ENCODE measurements at places on chromosomes 6 and 20. TPM values are rescaled to one million over a fixed set of nuclear protein-coding genes. Genes with fewer than 3 reads are reported as not detected.

Gene POLR1C
- total RNA-seq, result 15.9 TPM

Gene FOXO3
- 52.3 TPM for total RNA-seq

DNA sequence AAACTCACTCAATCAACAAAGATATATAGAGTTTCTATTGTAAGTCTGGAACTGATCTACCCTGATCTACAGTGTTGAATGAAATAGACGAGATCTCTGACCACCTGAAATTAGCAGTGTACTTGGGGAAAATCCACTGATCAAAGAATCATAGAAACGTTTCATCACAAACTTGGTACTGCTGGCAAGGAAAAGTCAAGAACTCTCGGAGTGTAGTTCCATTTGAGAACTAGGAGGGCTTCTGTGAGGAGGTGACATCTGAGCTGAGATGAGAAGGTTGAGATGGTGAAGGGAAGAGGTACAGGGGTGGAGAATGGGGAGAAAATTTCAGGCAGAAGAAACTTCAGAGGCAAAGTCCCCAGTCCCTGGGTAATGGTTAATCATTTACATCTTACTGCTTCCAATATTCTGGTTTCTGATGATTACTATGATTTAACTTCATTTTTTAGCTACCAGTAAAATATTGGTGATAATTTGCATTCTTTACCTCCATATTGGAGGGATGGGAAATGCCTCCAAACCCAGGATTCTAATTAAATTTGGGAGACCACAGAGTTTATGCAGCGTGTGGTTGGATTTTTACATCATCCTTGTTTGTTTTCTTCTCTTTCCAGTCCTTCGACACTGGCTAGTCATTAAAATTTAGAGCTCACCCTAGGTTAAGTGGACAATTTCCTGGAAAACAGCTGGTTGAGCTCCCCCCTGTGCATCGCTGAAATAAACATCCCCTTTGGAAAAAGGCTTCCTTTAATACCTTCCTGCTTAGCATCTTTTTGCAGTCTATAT is 191.9 kb downstream of the BCAS1 start:
- H3K4me1 ChIP-seq, result no peaks in the 10 kb centered on the region
- H3K27ac ChIP-seq, result no peak overlapping the region
- H3K36me3 ChIP-seq, result no peaks in the 10 kb centered on the region
- DNase-seq, result no peak

DNA sequence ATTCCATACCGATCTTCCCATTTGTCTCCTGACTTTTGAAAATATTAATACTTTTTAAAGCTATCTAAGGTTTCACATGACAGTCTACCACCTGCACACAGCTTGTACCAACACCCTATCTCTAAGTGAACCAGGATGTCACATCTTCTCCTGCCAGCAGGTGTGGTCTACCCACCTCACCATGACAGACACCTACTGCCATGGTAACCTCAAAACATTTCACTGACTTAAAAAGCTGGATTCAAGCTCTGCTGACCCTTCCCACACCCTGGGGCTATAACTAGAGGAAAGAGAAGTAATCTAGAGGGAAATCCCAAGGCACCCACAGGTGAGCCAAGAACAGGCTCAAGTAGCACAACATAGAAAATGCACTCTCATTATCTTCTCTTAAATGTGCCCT is 1.2 kb downstream of the SLC17A3 start:
- H3K27ac ChIP-seq, result no peak overlapping the region
- no peaks in the 10 kb centered on the region for H3K4me1 ChIP-seq
- no peak for DNase-seq
- H3K36me3 ChIP-seq, result no peaks in the 10 kb centered on the region

DNA sequence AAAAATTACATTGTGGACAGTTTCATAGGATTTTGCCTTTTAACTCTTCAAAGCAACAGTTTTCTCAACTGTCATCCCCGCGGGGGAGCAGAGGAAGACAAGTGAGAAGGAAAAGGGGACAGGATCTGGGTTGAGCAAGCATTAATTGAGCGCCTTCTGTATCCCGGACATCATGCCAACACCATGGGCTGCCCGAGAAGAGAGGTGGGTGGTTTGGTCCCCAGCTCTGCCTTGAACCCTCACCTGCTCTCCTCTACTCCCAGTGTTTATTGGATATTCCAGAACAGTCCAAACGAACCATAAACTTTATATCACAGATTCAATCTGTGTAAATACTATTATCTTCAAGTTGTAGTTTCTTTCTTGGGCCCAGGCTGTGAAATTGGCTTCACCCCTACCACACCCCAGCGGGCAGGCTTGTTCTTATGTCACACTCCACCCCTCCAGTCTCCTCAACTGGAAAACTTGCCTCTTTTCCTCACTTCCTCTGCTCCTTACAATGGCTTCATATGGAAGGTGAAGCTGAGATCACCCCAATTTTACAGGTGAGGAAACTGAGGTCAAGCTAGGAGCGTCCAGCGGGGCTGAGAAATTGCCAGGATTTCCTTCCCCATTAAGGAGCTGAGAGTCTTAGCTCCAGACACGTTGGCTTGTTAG is 6.0 kb downstream of the PCK1 start:
- H3K4me1 ChIP-seq, result no peaks in the 10 kb centered on the region
- no peak for DNase-seq
- H3K4me3 ChIP-seq, result no peak overlapping the region
- no peak overlapping the region for H3K27ac ChIP-seq
- H3K36me3 ChIP-seq, result no peaks in the 10 kb centered on the region
- H3K27me3 ChIP-seq, result no peaks in the 10 kb centered on the region

- H3K27ac ChIP-seq, result no peak overlapping the region
- H3K27me3 ChIP-seq, result no peaks in the 10 kb centered on the region
- H3K4me3 ChIP-seq, result no peak overlapping the region
- no peaks in the 10 kb centered on the region for H3K36me3 ChIP-seq
- no peaks in the 10 kb centered on the region for H3K4me1 ChIP-seq
These were observed 981.3 kb upstream of the FLRT3 start for GRCh38 chr20:15318682-15319081.

DNA sequence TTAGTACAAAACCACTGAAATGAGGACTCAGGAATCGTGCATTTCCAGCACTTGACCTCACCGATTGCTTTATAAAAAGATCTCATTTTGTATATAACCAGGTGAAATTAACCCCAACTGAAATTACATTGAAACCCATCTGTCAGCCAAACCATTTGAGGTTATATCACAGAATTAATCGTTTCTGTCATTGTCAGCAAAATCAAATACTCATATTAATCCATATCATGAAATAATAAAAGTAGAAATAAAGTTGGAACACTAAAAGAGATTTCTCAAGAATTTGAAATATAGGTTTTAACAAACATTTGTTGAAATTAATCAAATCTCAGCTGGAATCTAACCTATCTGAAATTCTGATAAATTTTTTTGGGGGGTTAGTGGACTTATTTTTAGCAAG is 23.7 kb downstream of the KHDRBS2 start:
- H3K27ac ChIP-seq, result no peak overlapping the region
- no peak overlapping the region for H3K4me3 ChIP-seq
- H3K27me3 ChIP-seq, result no peaks in the 10 kb centered on the region
- DNase-seq, result no peak

- DNase-seq, result no peak
- no peaks in the 10 kb centered on the region for H3K27me3 ChIP-seq
- no peaks in the 10 kb centered on the region for H3K4me1 ChIP-seq
- H3K36me3 ChIP-seq, result no peaks in the 10 kb centered on the region
- H3K4me3 ChIP-seq, result no peak overlapping the region
These were observed 118.0 kb downstream of the NFATC2 start for GRCh38 chr20:51424270-51425117.

Gene KCNK5
- 1.0 TPM for total RNA-seq

Gene TINAG
- not detected for total RNA-seq

GRCh38 chr6:157558049-157558448 is 177.1 kb downstream of the ZDHHC14 start:
- no peaks in the 10 kb centered on the region for H3K4me1 ChIP-seq
- no peaks in the 10 kb centered on the region for H3K36me3 ChIP-seq
- H3K4me3 ChIP-seq, result no peak overlapping the region
- DNase-seq, result no peak
- H3K27ac ChIP-seq, result no peak overlapping the region

Gene GABRR2
- 0.26 TPM for total RNA-seq

GRCh38 chr6:41032830-41033229 is 6.2 kb downstream of the UNC5CL start:
- DNase-seq, result no peak
- no peaks in the 10 kb centered on the region for H3K4me1 ChIP-seq
- no peaks in the 10 kb centered on the region for H3K36me3 ChIP-seq
- no peak overlapping the region for H3K27ac ChIP-seq
- H3K4me3 ChIP-seq, result no peak overlapping the region

DNA sequence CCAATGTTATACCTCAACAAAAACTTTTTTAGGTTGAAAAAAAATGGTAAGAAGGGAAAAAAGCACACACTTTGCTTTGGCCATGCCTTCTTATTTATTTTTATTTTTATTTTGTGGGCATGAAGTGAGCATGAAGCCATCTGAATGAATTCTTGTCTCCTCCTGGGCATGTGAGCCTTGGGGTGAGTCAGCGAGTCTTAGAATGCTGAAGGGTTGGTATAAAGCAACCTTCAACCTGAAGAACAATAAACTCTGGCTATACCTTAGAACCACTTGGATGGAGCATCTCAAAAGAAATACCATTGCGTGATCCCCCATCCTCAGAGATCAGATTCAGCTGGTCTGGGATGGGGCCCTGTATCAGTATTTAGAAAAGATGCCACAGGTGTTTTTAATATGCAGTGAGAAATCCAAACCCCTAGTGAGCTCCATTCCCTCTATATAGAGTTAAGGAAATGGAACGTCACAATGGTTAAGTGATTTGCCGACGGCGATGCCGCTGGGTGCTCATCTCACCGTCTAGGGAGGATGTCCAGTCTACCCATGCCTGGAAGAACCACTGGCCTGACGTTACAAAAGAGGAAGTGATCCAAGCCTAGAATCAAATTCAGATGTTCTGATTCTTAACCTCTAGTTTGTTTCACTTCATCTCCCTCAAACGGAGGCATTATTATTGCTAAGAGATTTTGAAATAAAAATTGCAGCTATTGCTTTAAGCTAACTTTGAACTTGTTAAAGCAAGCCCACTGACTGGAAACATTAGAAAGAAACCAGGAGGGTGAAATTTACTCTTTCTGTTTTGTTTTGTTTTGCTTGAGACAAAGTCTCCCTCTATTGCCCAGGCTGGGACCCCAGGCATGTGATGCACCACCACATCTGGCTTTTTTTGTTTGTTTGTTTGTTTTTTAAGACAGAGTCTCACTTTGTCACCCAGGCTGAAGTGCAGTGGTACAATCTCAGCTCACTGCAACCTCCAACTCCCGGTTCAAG is 67.1 kb downstream of the EDN1 start:
- H3K4me1 ChIP-seq, result no peaks in the 10 kb centered on the region
- DNase-seq, result no peak
- H3K36me3 ChIP-seq, result no peaks in the 10 kb centered on the region
- H3K27ac ChIP-seq, result no peak overlapping the region
- H3K4me3 ChIP-seq, result no peak overlapping the region

Gene WFDC12
- total RNA-seq, result not detected

GRCh38 chr6:14452567-14453527 is 335.3 kb downstream of the CD83 start:
- H3K4me3 ChIP-seq, result no peak overlapping the region
- no peak for DNase-seq
- no peak overlapping the region for H3K27ac ChIP-seq
- H3K27me3 ChIP-seq, result no peaks in the 10 kb centered on the region
- H3K36me3 ChIP-seq, result no peaks in the 10 kb centered on the region

DNA sequence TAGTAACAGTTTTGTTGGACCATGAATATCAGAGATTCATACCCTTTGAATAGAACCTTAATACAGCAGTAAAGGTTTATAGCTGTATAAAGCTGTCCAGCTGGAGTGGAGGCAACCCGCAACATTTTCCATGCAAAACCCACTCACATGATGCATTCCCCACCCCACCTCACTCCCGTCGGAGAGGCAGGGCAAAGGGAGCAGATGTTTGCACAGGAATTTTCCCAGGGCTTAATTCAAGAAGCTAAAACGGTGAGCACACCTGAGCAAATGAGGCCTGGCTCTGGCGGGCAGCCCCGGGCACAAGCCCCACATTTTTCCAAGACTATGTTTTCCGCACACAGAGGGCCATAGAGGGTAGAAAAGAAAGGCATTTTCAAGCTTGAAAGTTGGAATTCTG is 191.7 kb downstream of the FOXC1 start:
- no peaks in the 10 kb centered on the region for H3K4me1 ChIP-seq
- no peak overlapping the region for H3K27ac ChIP-seq
- no peaks in the 10 kb centered on the region for H3K36me3 ChIP-seq
- DNase-seq, result no peak
- H3K27me3 ChIP-seq, result no peaks in the 10 kb centered on the region

Gene SIRPG
- not detected for total RNA-seq

- H3K36me3 ChIP-seq, result no peaks in the 10 kb centered on the region
- DNase-seq, result no peak
- no peak overlapping the region for H3K27ac ChIP-seq
- no peak overlapping the region for H3K4me3 ChIP-seq
- H3K27me3 ChIP-seq, result no peaks in the 10 kb centered on the region
These were observed 90.5 kb upstream of the MBOAT1 start for GRCh38 chr6:20302702-20303251.

GRCh38 chr20:3603108-3603507 is 60.1 kb downstream of the GFRA4 start:
- no peaks in the 10 kb centered on the region for H3K36me3 ChIP-seq
- H3K27ac ChIP-seq, result no peak overlapping the region
- no peak for DNase-seq
- no peaks in the 10 kb centered on the region for H3K27me3 ChIP-seq
- no peak overlapping the region for H3K4me3 ChIP-seq
- no peaks in the 10 kb centered on the region for H3K4me1 ChIP-seq

- no peaks in the 10 kb centered on the region for H3K4me1 ChIP-seq
- H3K27ac ChIP-seq, result no peak overlapping the region
- no peaks in the 10 kb centered on the region for H3K36me3 ChIP-seq
These were observed 1.2 kb upstream of the SRPK1 start for GRCh38 chr6:35922139-35922554.

- no peak overlapping the region for H3K27ac ChIP-seq
- no peak for DNase-seq
- no peaks in the 10 kb centered on the region for H3K4me1 ChIP-seq
- no peak overlapping the region for H3K4me3 ChIP-seq
- H3K36me3 ChIP-seq, result no peaks in the 10 kb centered on the region
These were observed 26.6 kb upstream of the NPBWR2 start for GRCh38 chr20:64133951-64134407.

- no peak overlapping the region for H3K4me3 ChIP-seq
- DNase-seq, result no peak
- no peaks in the 10 kb centered on the region for H3K27me3 ChIP-seq
- no peaks in the 10 kb centered on the region for H3K36me3 ChIP-seq
- H3K4me1 ChIP-seq, result no peaks in the 10 kb centered on the region
These were observed 128.8 kb upstream of the GGTLC1 start for GRCh38 chr20:24117383-24117782.

GRCh38 chr6:115396112-115396906 is 664.4 kb downstream of the FRK start:
- H3K27ac ChIP-seq, result no peak overlapping the region
- H3K36me3 ChIP-seq, result no peaks in the 10 kb centered on the region
- no peaks in the 10 kb centered on the region for H3K4me1 ChIP-seq
- H3K27me3 ChIP-seq, result no peaks in the 10 kb centered on the region

Gene PRPF6
- total RNA-seq, result 73.0 TPM

DNA sequence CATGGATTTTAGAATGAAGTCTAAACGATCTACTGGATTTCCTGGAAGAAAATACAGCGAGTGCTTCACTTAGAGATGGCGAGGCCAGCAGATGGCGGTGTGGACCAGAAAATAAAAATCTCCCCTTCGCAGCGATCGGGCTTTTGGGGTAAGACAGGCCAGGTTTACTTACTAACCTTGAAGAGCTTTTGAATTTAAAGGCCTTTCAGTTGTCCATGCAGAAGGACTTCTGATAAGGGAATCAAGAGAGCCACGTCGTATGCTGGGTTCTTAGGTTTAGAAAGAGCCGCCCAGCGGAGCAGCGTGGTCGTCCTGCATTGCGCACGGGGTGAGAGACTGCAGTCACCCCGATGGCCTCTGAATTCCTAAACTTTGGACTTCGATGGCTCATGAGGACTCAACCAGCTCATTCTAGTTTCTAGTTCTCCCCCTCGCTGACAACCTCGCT is 125.2 kb upstream of the RALGAPA2 start:
- no peak overlapping the region for H3K27ac ChIP-seq
- no peaks in the 10 kb centered on the region for H3K36me3 ChIP-seq
- no peaks in the 10 kb centered on the region for H3K27me3 ChIP-seq
- peak; percentile 21 for DNase-seq
